ENCODE measurements at places on chromosomes 7 and 10. TPM values are rescaled to one million over a fixed set of nuclear protein-coding genes. Genes with fewer than 3 reads are reported as not detected.

DNA sequence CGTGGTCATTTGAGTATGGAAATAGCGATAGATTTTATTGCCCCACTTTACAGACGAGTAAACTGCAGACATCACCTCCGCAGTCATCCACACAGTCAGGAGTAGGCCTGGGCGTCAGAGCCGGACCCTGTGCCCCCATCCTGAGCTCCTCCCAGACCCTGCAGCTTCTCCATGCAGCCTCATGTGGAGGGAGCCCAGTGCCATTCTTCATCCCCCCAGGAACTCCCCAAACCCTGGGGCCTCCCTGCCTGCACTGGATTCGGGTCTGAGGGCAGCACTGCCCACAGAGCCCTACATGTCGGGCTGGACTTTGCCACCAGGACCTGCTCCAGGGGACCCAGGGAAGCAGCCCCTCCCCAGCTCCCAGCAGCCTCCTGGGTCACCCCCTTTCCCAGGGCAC lies 100.8 kb downstream of the MKI67 start:
- no peak for DNase-seq
- H3K4me3 ChIP-seq, result no peak overlapping the region
- no peak overlapping the region for H3K27ac ChIP-seq
- H3K36me3 ChIP-seq, result no peaks in the 10 kb centered on the region
- H3K4me1 ChIP-seq, result no peaks in the 10 kb centered on the region

C10orf105 gene
- total RNA-seq, result under 0.01 TPM

GLCCI1 gene
- 4.1 TPM for total RNA-seq

OR2A12 gene
- total RNA-seq, result not detected

GRCh38 chr7:494259-494687 lies 25.4 kb downstream of the PDGFA start:
- peaks cover 17% of the 10 kb centered on the region for H3K27me3 ChIP-seq
- no peak for DNase-seq
- peaks cover 2% of the 10 kb centered on the region for H3K36me3 ChIP-seq
- no peak overlapping the region for H3K27ac ChIP-seq

DNA sequence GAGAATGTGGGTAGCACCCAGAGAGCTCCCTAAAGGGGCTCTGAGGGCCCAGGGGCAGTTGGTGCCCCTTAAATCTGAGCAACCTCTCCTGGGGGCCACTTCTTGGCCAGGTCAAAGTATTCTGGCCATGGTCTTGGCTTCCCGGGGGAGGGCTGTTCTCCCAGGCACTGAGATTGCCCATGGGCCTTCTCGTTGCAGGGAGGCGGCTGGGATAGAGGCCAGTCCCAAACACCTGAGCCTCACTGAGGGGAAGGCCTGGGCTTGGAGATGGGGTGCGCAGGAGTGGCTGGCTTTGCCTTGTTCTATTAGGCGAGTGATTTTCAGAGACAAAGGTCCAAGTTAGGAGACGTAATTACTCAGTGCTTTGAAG lies 33.5 kb downstream of the ZNF783 start:
- no peak for DNase-seq
- H3K27ac ChIP-seq, result no peak overlapping the region
- peaks cover 4% of the 10 kb centered on the region for H3K36me3 ChIP-seq
- H3K27me3 ChIP-seq, result no peaks in the 10 kb centered on the region

DNA sequence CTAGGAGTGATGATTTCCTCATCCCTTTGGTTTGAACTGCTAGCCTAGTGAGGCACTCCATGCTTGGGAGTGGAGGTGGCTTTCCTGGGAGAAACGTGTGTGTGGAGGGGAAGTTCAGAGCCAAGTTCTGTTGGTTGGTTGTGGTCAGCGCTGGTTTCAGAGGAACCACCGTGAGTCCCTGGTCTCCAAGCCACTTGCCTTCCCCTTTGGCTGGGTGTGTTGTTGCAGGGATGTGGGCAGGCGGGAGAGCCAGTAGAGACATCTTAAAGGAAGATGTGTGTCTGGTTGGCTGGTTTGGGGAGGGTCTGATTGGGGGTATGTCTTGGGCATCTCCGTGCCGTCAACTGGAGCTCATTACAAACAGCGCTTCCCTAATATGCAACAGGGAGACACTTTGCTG lies 130.8 kb upstream of the TCF7L2 start:
- H3K36me3 ChIP-seq, result no peaks in the 10 kb centered on the region
- H3K27ac ChIP-seq, result no peak overlapping the region
- H3K4me1 ChIP-seq, result peaks cover 6% of the 10 kb centered on the region
- H3K4me3 ChIP-seq, result no peak overlapping the region

DNA sequence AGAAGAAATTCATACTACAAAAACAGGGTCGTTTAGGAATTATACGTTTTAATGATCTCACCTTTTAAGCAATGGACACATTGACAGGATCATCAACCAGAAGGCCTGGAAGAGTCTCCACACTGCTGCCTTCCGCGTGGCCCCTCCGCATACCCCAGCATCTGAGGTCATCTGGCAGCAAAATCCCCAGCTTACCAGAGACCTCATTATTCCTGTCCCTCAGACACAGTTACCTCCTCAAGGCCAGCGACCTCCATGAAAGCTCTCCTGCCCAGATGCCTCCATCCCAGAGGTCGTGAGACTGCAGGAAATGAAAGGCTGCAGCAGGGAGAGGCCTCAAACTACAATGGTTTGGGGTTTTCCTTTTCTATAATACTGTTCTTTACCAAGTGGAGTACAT lies 14.8 kb upstream of the GSAP start:
- H3K27ac ChIP-seq, result no peak overlapping the region
- no peak overlapping the region for H3K4me3 ChIP-seq
- H3K4me1 ChIP-seq, result peaks cover 14% of the 10 kb centered on the region
- H3K27me3 ChIP-seq, result no peaks in the 10 kb centered on the region
- no peaks in the 10 kb centered on the region for H3K36me3 ChIP-seq

GRCh38 chr7:107725138-107725740 lies 18.7 kb upstream of the CBLL1 start:
- peaks cover 3% of the 10 kb centered on the region for H3K4me1 ChIP-seq
- no peaks in the 10 kb centered on the region for H3K36me3 ChIP-seq
- H3K27ac ChIP-seq, result no peak overlapping the region
- peaks cover 4% of the 10 kb centered on the region for H3K27me3 ChIP-seq

LDB3 gene
- total RNA-seq, result 0.28 TPM

UBN2 gene
- 3.6 TPM for total RNA-seq

IGF2BP3 gene
- total RNA-seq, result 94.2 TPM

GRCh38 chr7:27435461-27435860 lies 192.9 kb downstream of the EVX1 start:
- H3K27ac ChIP-seq, result no peak overlapping the region
- peaks cover 9% of the 10 kb centered on the region for H3K27me3 ChIP-seq
- peaks cover 2% of the 10 kb centered on the region for H3K4me1 ChIP-seq

ZNF248 gene
- 6.7 TPM for total RNA-seq

GRCh38 chr10:7908541-7909210 lies 90.4 kb downstream of the TAF3 start:
- 0 out of 2 replicates have a peak, but pooled peaks cover 2% of the 10 kb centered on the region for H3K4me1 ChIP-seq
- no peaks in the 10 kb centered on the region for H3K36me3 ChIP-seq
- DNase-seq, result peak; percentile 6
- no peaks in the 10 kb centered on the region for H3K27me3 ChIP-seq

DNA sequence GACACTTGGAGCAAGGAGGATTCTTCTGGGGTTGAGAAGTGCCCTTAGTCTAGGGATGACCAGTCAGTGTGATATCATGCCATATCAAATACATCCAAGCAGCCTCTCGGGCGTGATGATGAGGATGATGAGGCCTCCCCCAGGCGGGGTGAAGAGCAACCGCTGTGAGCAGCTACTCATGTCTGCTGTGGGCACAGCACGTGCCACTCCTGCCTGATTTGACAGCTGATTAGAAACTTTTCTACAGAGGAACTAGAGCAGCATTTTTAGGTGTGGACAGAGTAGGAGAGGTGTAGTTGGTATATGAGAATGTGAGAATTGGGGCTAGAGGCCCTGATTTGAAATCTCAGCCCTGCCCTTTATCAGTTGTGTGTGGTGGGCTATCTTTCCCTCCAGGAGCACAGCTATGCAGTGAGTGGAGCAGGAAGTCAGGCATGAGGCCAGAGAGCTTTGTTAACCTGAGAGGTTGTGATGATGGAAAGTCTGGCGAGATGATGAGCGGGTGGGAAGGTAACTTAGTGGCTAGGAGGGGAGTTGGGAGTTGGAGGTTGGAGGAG lies 49.6 kb upstream of the COBL start:
- no peak for DNase-seq
- H3K27me3 ChIP-seq, result no peaks in the 10 kb centered on the region
- H3K4me3 ChIP-seq, result no peak overlapping the region
- no peaks in the 10 kb centered on the region for H3K36me3 ChIP-seq

DNA sequence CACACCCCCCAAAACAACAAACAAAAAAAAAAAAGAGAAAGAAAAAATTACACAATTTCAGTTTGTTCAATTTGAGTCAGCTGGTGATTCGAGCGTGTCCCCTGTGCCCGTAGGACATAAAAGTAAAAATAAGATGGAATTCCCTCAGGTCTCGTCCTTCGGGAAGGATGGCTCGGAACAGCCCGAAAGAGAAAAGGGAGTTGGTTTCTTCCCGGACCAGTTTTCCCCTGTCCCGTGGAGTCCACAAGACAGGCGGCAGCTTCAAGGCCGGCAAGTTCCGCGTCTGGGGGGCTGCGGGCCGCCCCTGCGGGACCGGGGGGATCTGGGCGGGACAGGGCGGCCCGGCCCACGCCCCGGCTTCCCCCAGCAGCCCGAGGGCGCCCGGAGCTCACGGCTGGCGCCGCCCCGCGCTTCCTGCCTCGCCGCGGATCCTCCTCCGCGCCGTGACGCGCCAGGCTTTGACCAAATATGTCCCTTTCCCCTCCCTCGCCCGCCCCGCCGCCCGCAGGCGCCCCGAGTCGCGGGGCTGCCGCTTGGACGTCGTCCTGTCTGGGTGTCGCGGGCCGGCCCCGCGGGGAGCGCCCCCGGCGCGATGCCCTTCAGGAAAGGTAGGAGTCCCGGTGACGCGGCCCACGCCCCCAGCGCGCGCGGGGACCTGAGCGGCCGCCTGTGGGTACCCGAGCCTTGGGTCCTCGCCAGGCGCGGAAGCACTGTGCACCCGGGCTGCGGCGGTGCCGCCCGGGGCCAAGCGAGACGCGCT lies 55.8 kb downstream of the RBM17 start:
- H3K36me3 ChIP-seq, result peaks cover 9% of the 10 kb centered on the region
- peak overlapping the region; percentile 75 for H3K4me3 ChIP-seq
- H3K27ac ChIP-seq, result peak overlapping the region; percentile 93
- peak; percentile 82 for DNase-seq
- peaks cover 21% of the 10 kb centered on the region for H3K4me1 ChIP-seq
- no peaks in the 10 kb centered on the region for H3K27me3 ChIP-seq

DNA sequence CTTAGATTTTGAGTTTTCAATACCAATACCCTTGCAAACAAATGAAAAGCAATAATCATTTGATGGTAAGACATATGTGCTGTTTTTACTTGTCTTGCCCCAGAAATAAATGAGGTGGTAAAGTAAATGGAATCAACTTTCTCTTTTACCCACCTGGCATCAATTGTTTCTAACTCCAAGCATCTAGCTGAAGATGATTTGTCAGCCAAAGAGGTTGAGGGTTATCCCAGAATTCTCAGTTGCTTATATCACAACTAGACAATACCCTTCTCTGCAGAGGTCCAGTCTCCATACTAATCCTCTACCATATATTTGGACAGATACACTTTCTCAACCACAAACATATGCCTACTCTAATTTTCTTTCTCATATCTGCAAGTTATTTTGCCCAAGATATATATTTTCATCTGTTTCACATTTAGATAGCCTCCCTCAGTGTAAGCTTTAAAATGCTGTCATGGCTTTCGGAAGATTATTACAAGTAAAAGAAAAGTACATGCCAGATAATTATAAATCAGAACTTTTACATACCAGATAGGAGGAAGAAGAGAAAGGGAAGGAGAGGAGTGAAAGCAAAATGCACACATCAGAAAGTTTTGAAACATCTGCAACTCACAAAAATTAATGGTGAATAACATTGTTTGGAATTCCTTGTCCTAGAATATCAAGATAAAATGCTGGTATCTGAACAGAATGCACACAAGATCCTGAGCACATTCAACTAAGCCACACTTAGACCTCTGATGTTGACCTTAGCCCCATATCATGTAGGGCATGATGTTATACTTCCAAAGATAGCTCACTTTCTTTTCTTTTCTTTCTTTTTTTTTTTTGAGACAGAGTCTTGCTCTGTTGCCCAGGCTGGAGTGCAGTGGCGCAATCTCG lies 146.6 kb downstream of the REEP3 start:
- peaks cover 2% of the 10 kb centered on the region for H3K4me1 ChIP-seq
- no peak overlapping the region for H3K4me3 ChIP-seq
- H3K27me3 ChIP-seq, result no peaks in the 10 kb centered on the region
- H3K27ac ChIP-seq, result no peak overlapping the region

DNA sequence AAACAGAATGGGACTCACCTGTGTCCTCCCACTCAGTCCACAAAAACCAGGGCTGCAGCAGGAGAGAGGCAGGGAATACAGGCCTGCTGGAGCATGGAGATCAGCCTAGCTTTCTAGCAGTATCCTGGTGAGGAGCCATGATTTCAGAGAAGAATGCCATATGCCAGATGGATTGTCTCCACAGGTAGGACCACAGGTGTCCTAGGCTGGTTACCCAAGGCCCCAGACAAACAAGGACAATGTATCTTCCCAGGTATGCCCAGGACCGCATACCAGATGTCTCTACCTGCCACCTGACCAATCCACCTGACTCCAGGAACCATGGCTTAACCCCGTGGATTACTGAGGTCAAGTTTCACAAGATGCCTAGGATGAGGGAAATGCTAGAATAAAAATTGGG lies 295.4 kb upstream of the NPSR1 start:
- no peaks in the 10 kb centered on the region for H3K36me3 ChIP-seq
- no peak overlapping the region for H3K27ac ChIP-seq
- H3K4me3 ChIP-seq, result no peak overlapping the region
- no peaks in the 10 kb centered on the region for H3K4me1 ChIP-seq

- DNase-seq, result peak; percentile 73
- H3K27me3 ChIP-seq, result no peaks in the 10 kb centered on the region
- no peak overlapping the region for H3K4me3 ChIP-seq
- peaks cover 2% of the 10 kb centered on the region for H3K4me1 ChIP-seq
- H3K36me3 ChIP-seq, result no peaks in the 10 kb centered on the region
- H3K27ac ChIP-seq, result no peak overlapping the region
Measured at GRCh38 chr7:142412551-142413193, 154.8 kb upstream of the PRSS58 start.

- no peak for DNase-seq
- H3K27ac ChIP-seq, result no peak overlapping the region
- no peaks in the 10 kb centered on the region for H3K36me3 ChIP-seq
- H3K4me1 ChIP-seq, result no peaks in the 10 kb centered on the region
- H3K27me3 ChIP-seq, result peaks cover 51% of the 10 kb centered on the region
Measured at GRCh38 chr7:44541-44896, 147.9 kb upstream of the FAM20C start.

DNA sequence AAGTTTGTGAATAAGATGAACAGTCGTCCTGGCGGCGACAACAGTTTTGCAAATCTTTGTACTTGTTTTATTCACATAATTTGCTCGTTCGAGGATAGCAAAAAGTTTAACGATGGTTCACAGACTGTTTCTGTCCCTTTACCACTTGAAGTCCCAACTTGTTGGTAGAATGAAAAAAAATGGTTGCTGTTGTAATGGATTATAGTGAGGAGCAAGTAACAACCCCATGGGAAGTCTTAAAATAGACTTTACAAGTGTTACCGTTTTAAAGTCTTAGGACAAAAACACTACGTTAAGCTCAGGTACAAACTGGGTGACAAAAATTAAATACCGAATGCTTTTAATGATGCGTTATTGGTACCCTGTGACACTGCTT lies 589 bp downstream of the LSM8 start:
- H3K4me1 ChIP-seq, result no peaks in the 10 kb centered on the region
- peaks cover 5% of the 10 kb centered on the region for H3K36me3 ChIP-seq
- no peak for DNase-seq
- H3K4me3 ChIP-seq, result peak overlapping the region; percentile 76
- H3K27ac ChIP-seq, result peak overlapping the region; percentile 89

GRCh38 chr7:36889182-36889581 lies 164.9 kb upstream of the AOAH start:
- DNase-seq, result no peak
- no peaks in the 10 kb centered on the region for H3K36me3 ChIP-seq
- no peak overlapping the region for H3K27ac ChIP-seq
- no peak overlapping the region for H3K4me3 ChIP-seq
- no peaks in the 10 kb centered on the region for H3K27me3 ChIP-seq
- H3K4me1 ChIP-seq, result no peaks in the 10 kb centered on the region

Data from IMR-90 (cell line).